ENCODE measurements at places on chromosomes 5 and 9.

- DNase-seq = no peak
Measured at GRCh38 chr9:115229496-115229895, 111.5 kb upstream of the TNC start.

DNA sequence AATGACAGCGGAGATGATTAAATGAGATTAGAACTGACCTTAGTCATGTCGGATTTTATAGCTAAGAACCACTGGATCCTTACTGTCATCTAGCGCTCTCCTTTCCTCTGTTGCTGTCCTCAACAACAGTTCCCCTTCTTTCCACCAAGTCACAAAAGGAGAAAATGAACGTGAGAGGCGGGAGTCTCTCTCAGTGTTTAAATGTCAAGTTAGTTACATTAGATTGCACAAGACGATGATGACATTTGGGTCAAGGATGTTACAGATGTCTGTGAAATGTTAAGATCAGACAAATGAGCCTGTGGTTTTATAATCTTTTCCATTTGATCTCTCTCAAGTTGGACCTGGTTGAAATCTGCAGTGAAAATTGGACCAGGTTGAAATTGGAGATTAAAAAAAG is 53.5 kb downstream of the FBXO38 start:
- no peak for DNase-seq

GRCh38 chr9:14096258-14096922 is 217.6 kb downstream of the NFIB start:
- DNase-seq = no peak

GRCh38 chr5:149776361-149777305 is 46.5 kb downstream of the PPARGC1B start:
- DNase-seq = no peak

DNA sequence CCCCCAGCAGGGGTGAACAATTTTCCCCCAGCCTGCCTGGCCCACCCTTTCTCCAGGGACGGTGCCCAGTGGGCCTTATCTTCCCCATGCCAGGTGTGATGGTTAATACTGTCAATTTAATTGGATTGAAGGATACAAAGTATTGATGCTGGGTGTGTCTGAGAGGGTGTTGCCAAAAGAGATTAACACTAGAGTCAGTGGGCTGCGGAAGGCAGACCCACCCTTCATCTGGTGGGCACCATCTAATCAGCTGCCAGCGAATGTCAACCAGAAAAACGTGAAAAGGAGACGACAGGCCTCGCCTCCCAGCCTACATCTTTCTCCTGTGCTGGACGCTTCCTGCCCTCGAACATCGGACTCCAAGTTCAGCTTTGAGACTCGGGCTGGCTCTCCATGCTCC is 5.6 kb upstream of the FUT7 start:
- no peak for DNase-seq

- no peak for DNase-seq
Measured at GRCh38 chr5:142743592-142744441, 26.4 kb upstream of the ARHGAP26 start.

DNA sequence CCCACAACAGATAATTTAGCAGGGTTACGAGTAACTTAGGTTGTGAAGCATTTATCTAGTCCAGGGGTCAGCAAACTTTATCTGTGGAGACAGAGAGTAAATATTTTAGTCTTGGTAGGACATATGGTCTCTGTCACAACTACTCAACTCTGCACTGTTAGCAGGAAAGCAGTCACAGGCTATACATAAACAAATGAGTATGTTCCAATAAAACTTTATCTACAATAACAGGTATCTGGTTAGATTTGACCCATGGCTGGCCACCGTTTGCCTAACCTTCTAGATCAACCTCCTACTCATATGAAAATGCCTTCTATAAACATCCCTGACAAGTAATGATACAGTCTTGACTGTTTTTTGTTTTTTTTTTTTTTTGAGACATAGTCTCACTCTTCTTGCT is 13.0 kb upstream of the HK3 start:
- no peak for DNase-seq
